ENCODE measurements at places on chromosomes 11 and 22.

DNA sequence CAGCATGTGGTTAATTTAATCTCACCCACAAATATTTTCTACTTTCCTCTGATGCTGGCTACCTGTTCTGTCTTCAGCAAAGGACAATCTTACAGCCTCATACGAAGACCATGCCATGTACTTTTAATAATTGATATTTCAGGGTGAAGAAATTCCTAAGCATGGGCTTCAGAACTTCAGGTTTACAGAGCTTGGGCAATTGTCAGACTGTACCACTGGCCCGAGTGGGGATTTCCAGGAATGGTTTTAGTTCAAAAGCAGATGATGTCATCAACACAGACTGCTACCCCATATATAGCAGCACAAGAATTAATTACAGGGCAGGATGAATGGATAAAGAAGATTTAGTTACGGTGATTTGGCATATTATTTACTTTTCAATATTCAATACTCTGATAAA is 171.8 kb downstream of the ETS1 start:
- DNase-seq = no peak

DNA sequence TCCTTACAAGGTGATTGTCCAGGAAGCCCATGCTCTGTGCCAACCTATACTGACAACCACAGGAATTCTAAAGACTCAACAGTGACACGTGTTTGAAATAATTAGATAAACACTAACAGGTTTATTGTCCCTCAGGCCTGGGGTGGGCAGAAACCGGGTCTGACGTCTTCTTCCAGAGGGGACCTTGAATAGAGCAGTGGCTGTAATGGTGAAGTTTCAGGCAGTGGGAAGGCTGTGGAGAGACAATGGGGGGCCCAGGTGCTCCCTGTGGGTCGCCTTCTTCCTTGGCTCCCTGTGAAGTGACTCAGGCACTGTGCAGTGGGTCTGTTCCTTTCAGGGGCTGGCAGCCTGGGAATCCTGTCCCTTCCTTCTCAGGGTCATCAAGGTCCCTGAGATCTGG is 54.6 kb downstream of the OTOG start:
- no peak for DNase-seq

GRCh38 chr11:72154816-72155215 is 19.3 kb downstream of the FOLR3 start:
- no peak for DNase-seq

DNA sequence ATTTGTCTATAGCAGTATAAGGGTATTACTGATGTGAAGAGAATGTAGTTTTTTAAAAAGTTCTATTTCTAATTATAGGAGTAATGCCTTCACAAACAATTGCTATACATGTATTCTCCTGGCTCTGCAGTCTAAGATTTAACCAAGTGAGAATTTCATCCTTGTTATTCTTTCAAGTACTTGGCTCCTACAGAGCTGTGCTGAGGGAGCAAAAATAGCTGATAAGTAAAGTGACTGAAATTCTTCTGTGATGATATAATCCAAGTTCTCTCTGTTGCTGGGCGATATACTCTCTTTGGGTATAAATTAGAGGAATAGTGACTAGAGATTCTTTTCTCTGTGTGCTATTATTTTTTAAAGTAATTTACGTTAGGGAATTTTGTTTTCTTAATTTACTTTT is 68.0 kb downstream of the PGR start:
- DNase-seq = no peak

DNA sequence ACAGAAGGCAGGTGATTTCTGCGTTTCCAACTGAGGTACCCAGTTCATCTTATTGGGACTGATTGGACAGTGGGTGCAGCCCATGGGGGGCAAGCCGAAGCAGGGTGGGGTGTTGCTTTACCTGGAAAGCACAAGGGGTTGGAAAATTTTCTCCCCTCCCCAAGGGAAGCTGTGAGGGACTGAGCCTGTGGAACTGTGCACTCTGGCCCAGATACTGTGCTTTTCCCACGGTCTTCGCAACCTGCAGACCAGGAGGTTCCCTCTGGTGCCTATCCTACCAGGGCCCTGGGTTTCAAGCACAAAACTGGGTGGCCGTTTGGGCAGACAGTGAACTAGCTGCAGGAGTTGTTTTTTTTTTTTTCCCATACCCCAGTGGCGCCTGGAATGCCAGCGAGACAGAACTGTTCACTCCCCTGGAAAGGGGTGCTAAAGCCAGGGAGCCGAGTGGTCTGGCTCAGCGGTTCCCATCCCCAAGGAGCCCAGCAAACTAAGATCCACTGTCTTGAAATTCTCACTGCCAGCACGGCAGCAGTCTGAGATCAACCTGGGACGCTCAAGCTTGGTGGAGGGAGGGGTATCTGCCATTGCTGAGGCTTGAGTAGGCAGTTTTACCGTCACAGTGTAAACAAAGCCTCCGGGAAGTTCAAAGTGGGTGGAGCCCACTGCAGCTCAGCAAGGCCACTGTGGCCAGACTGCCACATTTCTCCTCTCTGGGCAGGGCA is 97.2 kb downstream of the JRKL start:
- DNase-seq = peak; percentile 7

GRCh38 chr11:60700689-60701468 is 1.5 kb downstream of the MS4A8 start:
- DNase-seq = peak; percentile 2

GRCh38 chr22:48677168-48677520 is 1150.5 kb downstream of the BRD1 start:
- no peak for DNase-seq

- no peak for DNase-seq
Measured at GRCh38 chr11:57475671-57476046, 15.3 kb downstream of the RTN4RL2 start.

GRCh38 chr11:12232817-12233601 is 122.6 kb downstream of the MICAL2 start:
- peak; percentile 22 for DNase-seq

- peak; percentile 80 for DNase-seq
Measured at GRCh38 chr11:33257897-33258630, 883 bp downstream of the HIPK3 start.

DNA sequence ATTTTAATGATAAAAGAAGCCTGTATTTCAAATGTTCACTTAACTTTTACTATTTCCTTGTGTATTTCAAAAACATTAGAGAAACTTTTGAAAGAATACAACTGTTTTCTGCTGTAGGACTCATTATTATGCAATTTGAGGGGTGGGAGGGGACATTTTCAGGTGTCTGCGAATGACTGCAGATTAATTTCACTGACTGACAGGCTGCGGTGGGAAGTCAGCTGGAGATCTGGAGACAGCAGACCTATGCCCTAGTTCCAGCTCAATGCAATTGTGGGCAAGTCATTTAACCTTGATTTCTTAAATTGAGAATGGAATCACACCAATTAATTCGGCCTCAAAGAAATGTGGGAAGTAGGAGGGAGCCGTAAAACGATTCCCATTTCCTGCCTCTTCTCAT is 128.7 kb downstream of the ARL14EP start:
- no peak for DNase-seq
